Activated CD4-positive, alpha-beta memory T cell treated with anti-CD3 and anti-CD28 coated beads, Interleukin-2, amount 10 ng/mL, durations not matched to agents 7 days and 5 days (primary cell): ENCODE measurements at places on chromosomes 6 and 20. TPM values are rescaled to one million over a fixed set of nuclear protein-coding genes. Genes with fewer than 3 reads are reported as not detected.

DNA sequence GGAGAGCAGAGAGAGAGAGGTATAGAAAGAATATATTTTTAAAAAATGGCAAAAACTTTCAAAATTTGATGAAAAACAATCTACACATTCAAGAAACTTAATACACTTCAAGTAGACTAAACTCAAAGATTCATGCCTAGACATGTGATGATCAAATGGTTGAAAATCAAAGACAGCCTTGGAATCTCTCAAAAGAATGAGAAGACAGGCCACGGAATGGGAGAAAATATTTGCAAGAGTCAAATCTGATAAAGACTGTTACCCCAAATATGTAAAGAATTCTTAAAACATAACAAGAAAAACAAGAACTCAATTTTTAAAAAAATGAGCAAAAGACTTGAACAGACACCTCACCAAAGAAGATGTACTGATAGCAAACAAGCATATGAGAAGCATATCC, 49.7 kb downstream of the THEMIS start:
- peaks cover 71% of the 10 kb centered on the region for H3K36me3 ChIP-seq
- H3K27ac ChIP-seq, result no peak overlapping the region
- H3K4me3 ChIP-seq, result no peak overlapping the region
- DNase-seq, result no peak

The RNASET2 gene
- 112 TPM for total RNA-seq

The CLPSL2 gene
- total RNA-seq, result not detected

GRCh38 chr6:138465007-138465645, 34.2 kb downstream of the NHSL1 start:
- H3K27me3 ChIP-seq, result no peaks in the 10 kb centered on the region
- H3K4me3 ChIP-seq, result no peak overlapping the region
- peaks cover 4% of the 10 kb centered on the region for H3K36me3 ChIP-seq
- DNase-seq, result no peak
- H3K27ac ChIP-seq, result no peak overlapping the region
- peaks cover 5% of the 10 kb centered on the region for H3K4me1 ChIP-seq

DNA sequence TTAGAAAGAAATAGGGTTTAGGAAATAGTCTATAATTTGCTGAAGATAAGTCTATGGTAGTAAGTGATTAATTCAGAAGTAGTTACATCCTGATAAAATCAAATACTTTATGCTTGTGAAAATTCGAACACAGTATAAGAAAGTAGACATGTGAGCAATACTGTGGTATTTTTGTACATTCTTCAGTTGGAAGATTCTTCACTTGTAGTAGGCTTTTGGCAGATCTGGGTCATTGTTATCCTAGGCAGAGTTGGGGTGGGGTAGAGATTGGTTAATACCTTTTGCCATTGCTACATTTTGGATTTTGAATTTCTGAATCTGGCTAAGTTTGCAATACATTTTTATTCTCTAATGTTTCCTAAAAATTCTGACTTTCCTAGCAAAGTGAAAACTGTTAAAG, 197.5 kb downstream of the BCKDHB start:
- no peaks in the 10 kb centered on the region for H3K4me1 ChIP-seq
- no peak overlapping the region for H3K27ac ChIP-seq
- DNase-seq, result no peak
- H3K36me3 ChIP-seq, result no peaks in the 10 kb centered on the region
